ENCODE measurements at places on chromosomes 5 and 9.

DNA sequence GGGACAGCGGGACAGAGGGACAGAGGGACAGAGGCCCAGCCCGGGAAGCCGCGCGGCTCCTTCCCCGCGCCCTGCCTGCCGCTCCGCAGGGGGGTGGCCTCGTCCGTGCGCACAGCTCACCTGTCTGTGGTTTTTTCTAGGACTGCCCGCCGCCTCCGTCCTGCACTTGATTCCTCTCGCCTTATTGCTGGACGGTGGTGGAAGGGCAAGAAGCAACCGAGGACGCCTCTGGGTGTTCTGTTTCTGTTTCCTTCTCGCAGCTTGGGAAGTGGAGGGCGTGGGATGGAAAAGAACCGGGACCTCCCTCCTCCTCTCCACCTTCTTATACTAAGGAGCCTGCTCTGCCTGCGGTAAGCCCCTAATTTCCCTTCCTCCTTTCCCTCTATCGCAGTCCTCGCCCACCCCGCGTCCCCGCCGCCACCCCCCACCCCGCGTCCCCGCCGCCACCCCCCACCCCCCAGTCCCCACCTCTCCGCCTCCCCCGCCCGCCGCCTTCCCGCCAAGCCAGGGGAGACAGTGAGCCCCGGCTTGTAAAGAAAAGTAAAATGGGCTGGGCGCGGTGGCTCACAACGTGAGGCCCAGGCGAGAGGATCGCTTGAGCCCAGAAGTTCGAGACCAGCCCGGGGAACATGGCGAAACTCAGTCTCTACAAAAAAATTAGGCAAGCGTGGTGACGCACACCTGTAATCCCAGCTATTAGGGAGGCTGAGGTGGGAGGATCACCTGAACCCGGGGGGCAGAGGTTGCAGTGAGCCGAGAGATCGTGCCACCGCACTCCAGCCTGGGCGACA, 9.6 kb upstream of the FLT4 start:
- no peak for DNase-seq

- DNase-seq: no peak
Measured at GRCh38 chr9:106800701-106801270, 62.2 kb upstream of the ZNF462 start.

GRCh38 chr5:112024769-112025168, 267.8 kb upstream of the NREP start:
- no peak for DNase-seq

DNA sequence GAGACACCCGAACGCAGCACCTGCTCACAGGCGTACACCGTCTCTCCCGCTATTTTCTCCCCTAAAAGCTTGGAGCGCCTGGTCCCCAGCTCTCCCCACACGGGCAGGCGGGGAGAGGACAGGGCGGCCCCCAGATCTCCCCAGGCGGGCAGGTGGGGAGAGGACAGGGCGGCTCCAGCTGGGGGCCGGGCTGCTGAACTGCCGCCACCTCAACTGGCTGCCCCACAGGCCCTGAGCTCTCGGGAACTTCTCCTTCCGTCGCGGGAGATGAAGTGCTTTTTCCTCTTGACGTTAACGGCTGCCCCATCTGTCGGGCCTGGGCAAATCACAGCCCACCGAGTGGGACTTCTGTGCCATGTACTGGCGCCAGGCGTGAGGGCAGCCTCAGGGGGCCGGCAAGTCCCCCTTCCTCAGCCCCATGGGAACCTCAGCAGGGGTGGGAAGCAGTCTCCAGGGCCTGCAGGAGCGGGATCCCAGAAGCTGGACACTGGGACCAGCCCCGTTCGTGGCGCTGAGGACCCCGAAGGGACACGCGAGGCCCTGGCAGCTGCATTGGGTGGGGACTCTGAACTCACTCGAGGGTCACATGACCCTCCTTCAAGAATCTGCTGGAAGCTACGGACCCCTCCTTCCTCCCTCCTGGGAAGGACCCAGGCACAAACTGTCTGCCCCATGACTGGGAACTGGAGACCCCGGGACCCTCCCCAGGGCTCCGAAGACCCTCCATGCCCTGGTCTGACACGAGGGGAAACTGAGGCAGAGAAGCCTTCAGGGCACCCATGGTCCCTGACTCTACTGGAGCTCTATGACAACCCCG, 5.7 kb upstream of the EGFL7 start:
- no peak for DNase-seq

GRCh38 chr9:22238809-22239684, 207.6 kb upstream of the DMRTA1 start:
- no peak for DNase-seq

DNA sequence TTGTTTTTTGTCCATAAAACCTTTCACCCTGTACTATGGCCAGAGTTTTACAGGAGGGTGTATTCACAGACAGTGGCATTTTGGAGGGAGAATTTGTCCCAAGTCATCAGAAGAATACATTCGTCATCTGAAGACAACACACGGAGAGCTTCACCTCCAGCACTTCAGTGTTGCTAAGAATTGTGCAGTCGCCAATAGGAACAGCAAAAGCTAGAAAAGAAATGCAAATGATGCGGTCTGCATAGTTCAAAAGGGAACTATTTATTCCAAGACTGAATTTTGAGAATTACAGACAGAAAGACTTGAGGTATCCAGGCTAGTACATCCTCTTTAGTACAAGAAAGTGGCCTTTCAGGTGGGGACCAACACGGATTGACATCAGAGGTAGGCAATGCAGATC, 399.2 kb upstream of the KIF2A start:
- DNase-seq: no peak

DNA sequence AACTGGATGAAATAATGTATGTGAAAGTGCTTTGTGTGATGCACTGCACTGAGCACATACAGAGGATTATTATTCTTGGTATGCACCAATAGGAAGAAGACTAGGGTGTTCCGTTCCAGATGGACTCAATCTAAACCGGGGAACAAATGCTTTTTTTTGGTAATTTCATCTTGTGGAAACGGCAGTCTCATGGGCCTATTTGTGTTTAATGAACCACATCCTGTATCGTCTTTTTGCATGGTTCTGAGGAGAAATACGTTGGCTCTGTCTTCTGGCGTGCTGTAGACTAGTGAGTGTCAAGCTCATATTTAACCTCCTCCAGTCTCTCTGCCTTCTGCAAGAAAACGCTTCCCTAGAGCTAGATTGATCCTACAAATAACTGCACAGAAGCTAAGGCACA, 30.0 kb downstream of the TRIM32 start:
- DNase-seq: no peak

GRCh38 chr5:77304388-77304787, 93.9 kb downstream of the PDE8B start:
- DNase-seq: no peak

- DNase-seq: no peak
Measured at GRCh38 chr9:113654605-113655428, 191.3 kb downstream of the RGS3 start.

DNA sequence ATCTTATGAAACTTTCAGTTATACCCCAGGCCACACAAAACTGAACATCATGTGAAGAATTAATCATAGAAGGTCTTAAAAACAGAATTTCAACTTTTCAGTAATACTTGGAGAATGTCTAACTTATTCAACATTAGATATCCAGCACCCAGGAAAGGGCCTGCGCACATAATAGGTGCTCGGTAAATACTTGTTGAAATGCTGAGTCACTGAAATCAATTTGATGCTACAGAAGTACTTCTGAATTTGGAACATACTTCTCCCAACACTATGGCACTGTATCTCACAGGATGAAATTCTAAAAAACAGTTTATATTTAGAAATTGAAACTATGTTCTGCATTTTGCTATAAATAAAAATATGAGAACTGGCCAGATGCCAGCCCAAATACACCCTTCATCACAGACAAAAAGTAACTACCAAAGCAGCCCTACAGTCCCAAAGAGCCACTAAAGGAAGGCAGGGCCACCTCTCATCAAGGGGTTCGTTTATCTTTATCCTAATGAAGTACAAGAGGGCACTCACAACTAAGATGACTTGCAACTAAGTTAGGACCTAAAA, 26.5 kb downstream of the MRPS27 start:
- DNase-seq: no peak

DNA sequence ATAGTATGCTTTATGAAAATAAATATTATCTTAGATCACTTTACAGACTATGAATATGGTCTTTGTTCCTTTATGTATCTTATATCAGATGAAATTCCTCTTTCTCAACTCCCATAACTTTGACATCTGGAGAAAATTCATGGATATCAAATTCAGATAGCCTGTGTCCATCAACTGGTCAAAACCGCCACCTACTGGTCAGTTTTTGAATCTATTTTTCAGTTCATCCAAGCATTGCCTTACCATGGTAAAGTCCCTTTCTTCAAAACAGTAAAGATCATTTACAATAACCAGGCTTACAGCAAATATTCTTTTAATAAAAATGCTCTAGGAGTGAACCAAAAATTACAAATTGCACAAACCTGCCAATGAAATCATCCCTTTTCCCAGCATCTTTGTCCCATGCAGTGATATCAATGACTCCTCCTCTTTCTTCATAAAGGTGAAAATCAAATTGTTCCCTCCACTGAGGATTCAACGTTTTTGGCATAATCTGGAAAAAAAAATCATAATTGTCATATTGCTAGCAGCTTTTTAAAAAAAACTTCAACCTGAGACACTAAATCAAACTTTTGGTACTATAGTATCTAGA, 290.5 kb downstream of the SLF1 start:
- DNase-seq: no peak

DNA sequence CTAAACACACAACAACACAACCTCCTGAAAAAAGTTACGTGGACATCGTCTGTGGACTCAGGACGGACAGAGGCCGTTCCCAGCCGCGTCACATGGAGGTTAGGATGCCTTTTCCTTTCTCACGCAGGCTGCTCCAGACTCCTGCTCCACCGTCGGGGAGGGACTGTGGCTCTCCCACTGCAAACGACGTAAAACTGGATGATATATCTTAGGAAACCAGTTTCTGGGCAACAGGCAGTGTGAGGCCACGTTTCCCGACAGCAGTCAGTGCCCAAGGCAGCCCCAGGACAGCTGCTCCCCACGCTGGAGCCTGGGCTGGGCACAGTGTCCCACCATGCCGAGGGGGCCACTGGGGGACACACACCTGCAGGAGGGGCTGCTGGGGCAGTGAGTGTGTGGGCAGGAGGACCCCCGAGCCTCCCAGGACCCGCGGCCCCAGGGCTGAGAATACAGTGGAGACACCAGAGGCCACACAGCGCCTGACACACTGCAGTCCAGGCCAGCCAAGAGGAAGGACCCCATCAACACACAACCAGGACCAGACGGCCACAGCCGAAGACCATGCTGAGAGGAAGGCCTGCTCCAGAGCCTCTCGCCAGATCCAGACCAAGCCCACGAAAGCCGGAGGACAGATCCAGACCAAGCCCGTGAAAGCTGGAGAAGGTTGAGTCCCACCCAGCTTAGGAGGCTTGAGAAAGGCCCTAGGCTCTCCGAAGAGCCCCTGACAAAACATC, 26.2 kb downstream of the EXD3 start:
- no peak for DNase-seq

DNA sequence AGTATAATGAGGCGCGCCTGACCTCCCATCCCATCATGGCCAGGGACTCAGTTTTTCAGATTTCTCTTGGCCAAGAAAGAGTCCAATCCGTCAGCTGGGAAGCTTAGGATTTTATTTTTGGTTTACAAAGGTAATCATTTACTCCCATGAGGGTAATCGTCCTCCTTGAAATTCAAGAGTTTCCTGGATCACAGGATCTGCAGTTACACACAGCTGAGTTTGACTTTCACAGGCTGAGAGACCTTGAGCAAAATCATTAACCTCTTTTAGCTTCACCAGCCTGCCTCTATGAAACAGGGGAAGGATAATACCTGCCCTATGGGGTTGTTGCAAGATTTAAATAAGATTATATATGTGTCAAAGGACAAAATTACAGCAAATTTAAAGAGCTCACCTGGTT, 15.4 kb upstream of the AK3 start:
- no peak for DNase-seq

- DNase-seq: no peak
Measured at GRCh38 chr5:133108481-133108921, 56.7 kb downstream of the HSPA4 start.

DNA sequence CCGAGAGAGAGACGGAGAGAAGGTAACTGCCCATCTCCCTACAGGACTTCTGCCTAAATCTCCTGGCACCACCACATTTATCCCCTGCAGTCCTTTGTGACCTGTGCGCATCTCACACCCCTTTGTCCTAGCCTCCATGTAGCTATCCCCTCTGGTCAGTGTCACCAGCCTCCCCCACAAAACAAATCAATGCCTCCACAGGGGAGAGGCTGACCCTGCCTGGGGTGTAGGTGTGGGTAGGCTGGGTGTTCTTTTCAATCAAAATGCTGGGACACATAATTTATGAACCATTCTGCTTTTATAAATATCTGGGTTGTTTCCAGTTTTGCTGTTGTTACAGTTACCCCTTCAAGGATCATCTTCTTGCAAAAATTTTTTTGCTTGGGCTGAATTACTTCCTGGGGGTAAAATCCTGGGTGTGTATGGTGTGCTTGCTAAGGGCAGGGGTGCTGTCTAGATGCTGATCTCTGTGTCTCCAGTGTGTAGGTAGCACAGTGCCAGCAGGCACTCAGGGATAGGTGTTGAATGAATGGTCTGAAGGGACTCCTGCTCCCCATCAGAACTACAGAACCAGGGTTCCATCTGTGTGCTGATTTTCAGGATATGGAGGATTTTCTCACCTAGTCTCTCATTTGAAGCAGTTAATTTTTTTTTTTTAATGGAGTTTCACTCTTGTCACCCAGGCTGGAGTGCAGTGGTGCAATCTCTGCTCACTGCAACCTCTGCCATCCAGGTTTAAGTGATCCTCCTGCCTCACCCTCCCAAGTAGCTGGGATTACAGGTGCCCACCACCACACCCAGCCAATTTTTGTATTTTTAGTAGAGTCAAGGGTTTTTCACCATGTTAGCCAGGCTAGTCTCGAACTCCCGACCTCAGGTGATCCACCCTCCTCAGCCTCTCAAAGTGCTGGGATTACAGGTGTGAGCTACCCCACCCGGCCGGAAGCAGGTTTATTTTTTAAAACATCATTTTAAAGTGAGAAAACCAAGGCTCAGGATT, at the start of gene GARIN3:
GARIN3 (minus strand) TSS at position 51 of the 1,000 bp plus-strand sequence. CDS start 96 bp downstream, outside the sequence.
- no peak for DNase-seq

All from stimulated activated CD8-positive, alpha-beta memory T cell treated with anti-CD3 and anti-CD28 coated beads, Interleukin-2, amount 100 ng/mL, for 1 hour (primary cell).